ENCODE measurements at places on chromosomes 2 and 18.

GRCh38 chr18:71809711-71810110, 734.4 kb downstream of the CBLN2 start:
- no peak for DNase-seq

DNA sequence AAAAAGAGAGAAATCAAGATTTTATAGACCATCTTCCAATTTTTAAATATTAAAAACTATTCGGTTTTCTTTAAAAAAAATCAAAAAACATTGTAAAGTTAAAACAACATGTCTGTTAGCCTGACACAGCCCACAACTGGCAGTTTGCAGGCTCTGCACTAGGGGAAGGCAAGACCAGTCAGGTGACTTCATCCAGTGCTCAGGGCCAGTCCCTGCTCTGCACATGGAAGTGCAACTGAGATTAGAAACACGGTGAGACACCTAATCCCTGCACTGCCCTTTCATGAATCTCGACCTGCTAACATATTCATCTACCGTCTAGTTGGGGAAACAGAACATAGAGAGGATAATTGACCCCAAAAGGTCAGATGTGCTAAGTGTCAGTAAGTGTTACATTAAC, 135.2 kb downstream of the BARD1 start:
- no peak for DNase-seq

GRCh38 chr18:48843596-48843995, 107.2 kb downstream of the SMAD7 start:
- DNase-seq, result no peak

- no peak for DNase-seq
These were observed 18.6 kb downstream of the GEN1 start for GRCh38 chr2:17772532-17772931.

DNA sequence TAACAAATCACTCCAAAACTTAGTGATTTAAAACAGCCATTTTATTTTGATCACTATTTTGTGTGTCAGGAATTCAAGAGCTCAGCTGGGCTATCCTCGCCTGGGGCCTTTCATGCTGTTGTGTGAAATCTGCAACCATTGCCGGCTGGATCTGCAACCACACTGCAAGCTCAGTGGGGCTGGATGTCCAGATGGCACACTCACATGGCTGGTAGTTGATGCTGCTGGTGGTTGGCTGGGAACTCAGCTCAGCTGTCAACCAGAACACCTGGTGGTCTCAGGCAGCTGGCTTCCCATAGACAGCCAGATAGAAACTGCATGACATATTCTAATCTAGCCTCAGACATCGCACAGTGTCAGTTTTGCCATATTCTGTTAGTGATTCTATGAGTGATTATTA, 30.6 kb upstream of the AP1S3 start:
- no peak for DNase-seq

DNA sequence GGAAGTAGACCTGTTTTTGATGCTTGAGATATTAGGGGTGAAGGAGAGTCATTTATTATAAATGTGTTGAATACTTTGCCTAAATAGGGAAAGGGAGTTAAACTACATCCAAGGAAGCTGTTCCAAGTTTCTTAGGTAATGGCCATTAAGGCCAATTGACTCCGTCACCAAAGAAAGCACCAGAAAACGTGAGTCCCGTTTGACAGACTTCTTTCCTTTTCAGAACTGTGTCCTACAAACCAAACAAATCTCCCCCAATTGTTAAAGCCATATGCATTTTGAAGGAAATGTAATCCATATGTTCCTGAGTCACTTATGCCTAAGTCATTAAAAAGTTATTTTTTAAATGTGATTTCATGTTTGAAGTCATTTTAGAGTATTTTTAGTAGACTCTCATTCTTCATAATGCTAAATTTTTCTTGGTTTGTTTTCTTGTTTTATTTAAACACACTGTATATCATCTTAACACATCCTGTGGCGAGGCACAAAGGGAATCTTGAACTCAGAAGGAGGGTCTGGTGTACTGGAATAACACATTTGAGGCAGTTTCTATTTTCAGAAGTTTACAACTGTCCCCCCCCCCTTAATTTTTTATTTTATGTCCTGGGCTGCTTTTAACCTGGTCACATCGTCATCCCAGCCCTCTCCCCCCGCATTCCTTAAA, 133.7 kb downstream of the RHBDD1 start:
- DNase-seq, result no peak

- DNase-seq, result no peak
These were observed 592.3 kb downstream of the THSD7B start for GRCh38 chr2:137357634-137358033.

- no peak for DNase-seq
These were observed 94.4 kb downstream of the MEP1B start for GRCh38 chr18:32284284-32284683.

GRCh38 chr2:44989176-44989575, 20.1 kb downstream of the SIX2 start:
- no peak for DNase-seq

DNA sequence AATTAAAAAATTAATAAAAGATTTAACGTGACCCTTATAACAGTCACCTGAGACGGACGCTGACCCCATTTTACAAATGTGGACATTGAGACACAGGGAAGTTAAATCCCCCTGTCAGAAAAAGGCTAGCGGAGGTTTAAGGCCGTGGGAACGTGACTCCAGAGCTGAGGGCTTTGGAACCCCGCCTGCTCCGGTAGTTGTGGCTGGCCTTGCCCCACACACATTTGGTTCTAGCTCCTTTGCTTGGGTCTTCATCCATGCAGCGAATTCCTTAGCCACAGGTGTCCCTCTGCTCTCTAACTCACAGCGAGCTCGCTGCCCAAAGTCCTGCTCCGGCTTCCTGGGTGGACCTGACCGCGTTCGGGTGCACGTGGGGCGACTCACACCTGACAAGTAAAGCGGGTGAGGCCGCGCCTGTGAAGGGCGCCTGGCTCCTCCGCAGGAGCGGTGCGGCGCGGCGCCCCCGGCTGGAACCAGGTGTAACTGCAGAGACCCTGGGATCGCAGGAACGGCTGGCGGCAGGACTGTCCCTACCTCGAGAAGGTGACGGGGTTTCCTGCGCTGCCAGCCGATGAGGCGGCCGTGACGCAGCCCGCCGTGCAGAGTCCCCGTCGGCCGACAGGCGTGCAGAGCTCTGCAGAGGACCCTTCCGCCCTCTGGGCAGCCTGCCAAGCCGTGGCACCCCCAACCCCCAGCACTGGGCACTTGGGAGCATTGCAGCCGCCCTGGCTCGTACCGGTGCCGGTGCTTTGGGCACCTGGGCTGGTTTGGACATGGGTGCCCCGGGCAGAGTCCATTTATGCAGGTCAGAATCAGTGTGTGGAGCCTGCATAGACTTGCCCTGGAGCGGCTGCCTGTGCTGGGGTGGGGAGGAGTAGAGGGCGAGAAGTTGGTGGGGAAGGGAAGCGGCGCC, 2.4 kb upstream of the PROC start:
- DNase-seq, result no peak

GRCh38 chr18:34844732-34845459, 134.8 kb downstream of the DTNA start:
- DNase-seq, result no peak

- DNase-seq, result no peak
These were observed 60.0 kb upstream of the SGPP2 start for GRCh38 chr2:222364285-222364895.

DNA sequence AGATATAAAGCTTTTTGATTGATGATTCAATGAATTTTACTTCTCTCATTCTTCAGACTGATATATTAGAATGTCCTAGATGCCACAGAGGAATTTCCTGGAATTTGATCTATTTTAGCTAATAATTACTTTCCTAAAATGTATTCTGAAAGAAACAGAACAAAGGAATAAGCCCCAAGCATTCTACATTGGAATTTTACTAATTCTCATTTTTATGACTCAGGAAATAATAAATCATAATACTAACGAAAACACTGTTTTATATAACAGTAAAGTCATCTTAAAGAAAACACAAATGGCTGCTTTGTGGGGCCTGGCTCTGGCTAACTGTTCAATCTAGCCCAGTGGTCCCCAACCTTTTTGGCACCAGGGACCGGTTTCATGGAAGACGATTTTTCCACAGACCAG, 68.6 kb upstream of the LPIN2 start:
- no peak for DNase-seq
